ENCODE measurements at places on chromosomes 3 and 15. TPM values are rescaled to one million over a fixed set of nuclear protein-coding genes. Genes with fewer than 3 reads are reported as not detected.
A peak's percentile ranks its signal among the peaks of the same experiment; 100 is the strongest.

DNA sequence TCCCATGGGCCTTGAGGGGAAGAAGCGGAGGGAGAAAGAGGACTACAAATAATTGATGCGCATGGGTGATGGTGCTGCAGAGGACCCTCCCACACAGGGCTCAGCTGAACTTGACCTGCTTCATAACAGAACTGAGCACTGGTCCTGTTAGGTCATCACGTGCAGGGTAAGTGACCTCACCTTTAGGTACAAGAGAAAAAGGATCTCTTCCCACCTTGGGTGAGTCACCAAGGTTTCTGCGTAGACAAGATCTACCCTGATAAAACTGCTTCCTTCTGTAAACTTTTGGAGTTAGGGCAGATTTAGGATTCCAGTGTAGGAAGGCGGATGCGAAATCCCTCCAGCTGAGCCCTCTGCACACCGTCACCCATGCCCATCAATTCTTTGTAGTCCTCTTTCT lies 67.1 kb downstream of the FEM1B start:
- DNase-seq: no peak

GRCh38 chr15:69090197-69090948 lies 70.1 kb upstream of the GLCE start:
- no peak for DNase-seq

DNA sequence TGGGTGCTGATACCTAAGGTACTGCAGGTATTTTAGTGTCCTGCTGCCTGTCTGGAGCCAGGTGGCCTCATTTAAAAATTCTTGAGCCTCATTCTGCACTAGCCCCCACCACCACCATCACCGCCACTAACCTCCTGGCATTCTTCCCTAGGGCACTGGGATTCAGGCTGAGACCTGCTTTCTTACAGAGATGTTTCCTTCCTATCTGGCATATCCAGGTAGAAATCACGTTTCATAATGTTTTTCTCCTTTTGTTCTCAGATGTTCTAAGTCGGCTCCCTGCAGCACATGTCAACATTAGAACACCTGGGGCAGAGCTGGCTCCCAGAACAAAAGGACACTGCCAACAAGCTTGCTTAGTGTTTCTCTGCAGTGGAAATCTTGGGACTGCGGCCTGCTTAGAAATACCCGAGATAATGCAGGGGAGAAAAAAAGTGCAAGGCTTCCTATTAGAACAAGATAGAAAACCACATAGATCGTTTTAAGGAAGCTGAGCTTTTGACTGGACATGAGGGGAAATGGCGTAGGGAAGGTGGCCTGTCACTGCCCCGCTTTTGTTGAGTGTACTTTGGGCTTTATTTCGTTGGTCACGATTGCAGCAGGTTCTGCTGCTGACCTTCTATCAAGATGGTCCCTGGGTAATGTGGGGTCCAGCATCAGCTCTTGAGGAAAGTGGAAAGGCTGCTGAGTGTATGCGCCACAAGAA lies 59.6 kb upstream of the PPARG start:
- no peak for DNase-seq

GRCh38 chr3:51353131-51353530 lies 32.0 kb upstream of the MANF start:
- DNase-seq: peak; percentile 29

GRCh38 chr3:143973259-143974021 lies 1.8 kb downstream of the DIPK2A start:
- no peak for DNase-seq

The LARP6 gene
- total RNA-seq: 19.1 TPM

The GALNT15 gene
- 15.5 TPM for total RNA-seq

GRCh38 chr3:149460117-149460516 lies 14.4 kb upstream of the TM4SF4 start:
- no peak for DNase-seq

The FEZF2 gene
- not detected for total RNA-seq

DNA sequence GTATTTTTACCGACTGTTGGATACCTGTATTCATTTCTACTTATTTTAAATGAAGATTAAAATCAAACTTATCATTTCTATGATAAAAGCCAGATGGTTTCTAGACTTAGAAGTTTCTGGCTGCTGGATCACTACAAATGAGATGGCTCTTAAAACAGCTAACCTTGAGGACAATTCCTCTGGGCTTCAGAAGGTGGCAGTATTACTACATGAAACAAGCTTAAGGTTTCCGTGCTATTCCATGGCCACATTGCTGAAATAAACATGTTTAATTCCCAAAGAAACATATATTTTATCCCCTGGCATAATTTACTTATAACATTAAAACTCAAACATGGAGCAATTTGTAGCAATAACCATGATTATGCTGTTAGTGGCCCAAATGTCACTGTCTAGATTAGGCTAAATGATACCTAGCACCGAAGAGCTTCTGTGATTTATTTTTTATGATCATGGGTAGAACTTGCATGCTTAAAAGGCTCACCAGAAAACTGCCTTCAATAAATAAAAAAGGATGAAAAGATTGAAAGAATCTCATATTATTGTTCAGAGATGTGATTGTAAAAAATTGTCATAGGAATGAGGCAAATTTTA lies 204.0 kb upstream of the NANOGP8 start:
- DNase-seq: no peak

The FGF12 gene
- total RNA-seq: 3.2 TPM

DNA sequence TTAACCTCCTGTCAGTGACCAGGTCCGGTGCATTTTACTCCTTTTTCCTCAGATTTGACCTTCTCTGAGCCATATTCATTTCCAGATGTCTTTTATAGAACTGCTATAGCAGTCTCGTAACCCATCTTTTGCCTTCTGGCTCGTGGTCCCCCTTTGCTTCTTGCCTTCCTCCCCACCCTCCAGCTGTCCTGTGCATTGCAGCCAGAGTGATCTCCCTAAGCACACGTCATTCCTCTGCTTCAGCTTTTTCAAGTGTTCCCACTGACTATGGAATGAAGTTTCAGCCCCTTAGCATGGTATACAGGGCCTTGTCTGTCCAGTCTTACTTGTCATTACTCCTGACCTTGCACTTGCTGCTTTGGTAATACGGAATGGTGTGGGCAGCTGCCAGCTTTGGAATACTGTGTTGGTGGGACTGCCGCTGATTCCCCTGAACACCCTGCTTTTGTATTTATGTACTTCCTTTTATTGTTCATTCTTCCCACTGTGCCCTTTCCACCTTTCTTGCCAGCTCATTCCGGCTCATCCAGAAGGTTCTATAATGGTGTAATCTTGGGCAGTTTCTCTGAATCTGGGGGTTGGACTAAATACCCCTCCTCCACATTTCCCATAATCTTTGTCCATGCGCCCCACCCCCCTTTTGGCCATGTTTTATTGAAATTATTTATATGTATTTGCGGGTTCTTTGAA lies 38.9 kb downstream of the SLC25A26 start:
- no peak for DNase-seq

The PLOD2 gene
- total RNA-seq: 17.7 TPM

DNA sequence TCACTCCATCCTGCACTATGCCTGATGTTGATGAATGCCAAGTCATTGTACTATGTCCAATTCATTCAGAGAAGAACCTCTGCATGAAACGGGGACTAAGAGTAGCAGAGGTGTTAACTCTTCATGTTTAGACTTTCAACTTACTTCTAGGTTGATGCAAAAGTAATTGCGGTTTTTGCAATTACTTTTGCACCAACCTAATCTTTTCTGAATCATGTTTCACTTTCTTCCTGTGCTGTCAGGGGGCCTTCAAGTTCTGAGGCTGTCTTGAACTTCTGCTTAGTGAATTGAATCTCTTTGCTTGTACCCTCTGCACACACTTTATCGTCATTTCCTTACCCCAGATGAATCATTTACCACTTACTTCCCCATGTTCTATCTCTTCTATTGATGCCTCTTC lies 636.2 kb downstream of the NAALADL2 start:
- DNase-seq: no peak

- DNase-seq: no peak
These were observed 7.7 kb downstream of the POU1F1 start for GRCh38 chr3:87268646-87269211.

DNA sequence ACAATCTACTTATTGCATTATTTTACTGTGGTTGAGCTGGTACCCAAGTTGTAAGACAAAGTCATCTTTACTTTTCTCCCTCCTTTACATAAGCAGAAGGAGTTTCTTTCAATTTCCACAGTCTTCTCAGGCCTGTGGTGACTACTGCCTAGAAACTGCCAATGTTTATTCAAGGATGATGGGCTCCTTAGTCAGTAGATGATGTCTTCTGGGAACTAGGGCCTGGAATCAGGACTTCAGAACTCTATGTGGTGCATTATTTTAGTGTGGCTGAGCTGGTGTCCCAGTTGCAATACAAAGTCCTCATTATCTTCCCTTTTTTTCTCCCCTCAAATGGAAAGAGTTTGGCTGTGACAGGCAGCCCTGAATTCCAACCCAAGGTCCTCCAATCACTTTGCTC lies 1762.5 kb downstream of the SI start:
- no peak for DNase-seq

- DNase-seq: peak; percentile 61
These were observed 634 bp downstream of the MINDY2 start for GRCh38 chr15:58771621-58772250.
